Suprapubic skin (tissue), 4 donors: ENCODE measurements at places on chromosomes 13 and 19.

DNA sequence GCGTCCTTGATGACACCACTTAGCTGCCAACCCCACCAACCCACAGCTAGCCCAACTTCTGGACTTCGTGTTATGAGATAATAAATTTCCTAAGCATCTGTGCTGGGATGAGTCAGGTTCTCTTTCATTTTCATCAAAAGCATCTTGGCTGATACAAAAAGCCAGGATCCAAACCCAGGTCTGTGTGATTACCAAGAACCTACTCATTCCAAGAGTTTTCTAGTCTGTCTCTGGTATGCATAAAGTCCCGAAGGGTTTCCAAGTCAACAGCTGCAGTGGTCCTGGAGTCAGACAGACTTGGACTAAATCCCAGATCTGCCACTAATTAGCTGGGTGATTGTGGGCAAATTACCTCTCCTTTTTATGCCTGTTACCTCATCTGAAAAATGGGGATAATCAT, 55.5 kb upstream of the SERP2 start:
- no peak for DNase-seq

DNA sequence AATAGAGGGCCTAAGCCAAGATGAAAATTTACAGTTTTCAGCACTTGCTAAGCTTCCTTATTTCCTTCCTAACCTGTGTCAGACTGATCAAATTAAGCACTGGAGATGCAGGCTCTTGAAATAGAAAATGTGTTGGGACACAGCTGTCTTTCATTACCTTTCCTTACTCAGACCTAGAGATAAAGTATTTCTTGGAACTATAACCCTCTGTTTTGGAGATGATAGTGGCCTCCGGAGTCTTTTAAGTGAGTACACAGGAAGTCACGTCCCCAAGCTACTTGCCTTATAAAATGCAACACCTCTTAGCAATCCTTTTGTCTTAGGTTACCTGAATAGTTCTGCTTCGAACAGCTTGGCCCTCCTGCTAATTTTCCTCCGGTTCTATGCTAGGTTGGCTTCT, 12.4 kb upstream of the AKAP11 start:
- DNase-seq = no peak

- no peak for DNase-seq
Measured at GRCh38 chr19:3697094-3697493, 3.2 kb downstream of the PIP5K1C start.

- DNase-seq = peak; percentile 75
Measured at GRCh38 chr19:19434483-19435045, 29.1 kb downstream of the GATAD2A start.

DNA sequence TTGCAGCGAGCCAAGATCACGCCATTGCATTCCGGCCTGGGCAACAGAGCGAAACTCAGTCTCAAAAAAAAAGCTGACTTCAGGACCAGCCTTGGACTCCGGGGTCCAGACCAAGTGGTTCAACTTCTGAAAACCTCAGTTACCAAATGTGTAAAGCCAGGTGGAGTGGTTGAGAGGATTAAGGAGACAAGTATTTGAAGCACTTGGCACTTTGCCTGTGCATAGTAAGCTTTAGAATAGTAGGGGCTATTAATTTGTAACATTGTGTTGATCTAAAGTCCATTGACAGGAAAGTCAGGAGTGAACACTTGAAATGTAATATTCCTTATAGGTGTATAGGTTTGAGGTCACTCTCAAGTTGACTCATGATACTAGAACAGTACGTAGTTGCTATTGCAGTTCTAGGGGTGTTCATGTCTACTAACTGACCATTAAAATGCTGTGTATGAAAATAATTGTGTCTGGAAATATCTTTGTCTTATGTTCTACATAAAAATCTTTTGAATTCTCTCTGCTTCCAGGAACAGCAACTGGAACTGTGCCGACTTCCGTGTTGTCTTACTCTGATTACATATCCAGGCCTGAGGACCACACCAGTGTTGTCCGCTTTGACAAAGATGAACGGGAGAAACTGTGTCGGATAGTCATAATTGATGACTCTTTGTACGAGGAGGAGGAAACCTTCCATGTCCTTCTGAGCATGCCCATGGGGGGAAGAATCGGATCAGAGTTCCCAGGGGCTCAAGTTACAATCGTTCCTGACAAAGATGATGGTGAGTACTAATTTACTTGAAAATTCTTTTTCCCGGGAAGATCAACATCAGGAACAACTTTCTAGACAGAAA, 97.4 kb downstream of the FREM2 start:
- no peak for DNase-seq

DNA sequence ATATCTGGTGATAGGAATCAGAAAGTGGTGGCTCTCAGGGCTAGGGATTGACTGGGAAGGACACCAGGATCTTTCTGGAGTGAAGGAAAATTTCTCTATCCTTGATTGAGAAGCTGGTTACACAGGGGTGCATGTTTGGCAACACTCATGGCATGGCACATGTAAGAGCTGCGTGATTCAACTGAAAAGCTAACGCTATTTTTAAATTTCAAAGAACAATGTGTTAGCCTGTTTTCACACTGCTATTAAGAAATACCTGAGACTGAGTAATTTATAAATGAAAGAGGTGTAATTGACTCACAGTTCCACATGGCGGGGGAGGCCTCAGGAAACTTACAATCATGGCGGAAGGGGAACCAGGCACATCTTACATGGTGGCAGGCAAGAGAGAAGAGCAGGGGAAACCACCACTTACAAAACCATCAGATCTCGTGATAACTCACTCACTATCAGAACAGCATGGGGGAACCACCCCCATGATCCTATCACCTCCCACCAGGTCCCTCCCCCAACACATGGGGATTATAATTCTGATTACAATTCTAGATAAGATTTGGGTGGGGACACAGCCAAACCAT, 7.4 kb downstream of the SIGLEC8 start:
- no peak for DNase-seq

DNA sequence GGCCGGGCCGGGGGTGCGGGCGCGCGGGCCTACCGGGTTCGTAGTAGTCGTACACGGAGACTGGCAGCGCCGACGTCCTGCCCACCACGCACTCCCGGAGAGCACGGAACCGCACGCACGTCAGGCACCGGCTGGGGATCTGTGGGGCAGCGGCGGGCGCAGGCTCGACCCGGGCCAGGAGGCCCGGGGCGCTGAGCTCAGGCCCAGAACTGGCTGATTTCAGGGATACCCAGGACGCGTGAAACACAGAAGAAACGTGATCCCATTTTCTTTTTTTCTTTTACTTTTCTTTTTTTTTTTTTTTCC, 9.0 kb downstream of the F2RL3 start:
- DNase-seq = no peak
